Urinary bladder (tissue), 4 donors: ENCODE measurements at places on chromosomes 7 and 10. TPM values are rescaled to one million over a fixed set of nuclear protein-coding genes. Genes with fewer than 3 reads are reported as not detected.

GRCh38 chr7:104826135-104826534, 187.9 kb upstream of the KMT2E start:
- no peak for DNase-seq

SPDYE9 gene
- total RNA-seq, result not detected

GRCh38 chr10:132186488-132187429, at the start of gene DPYSL4:
Gene DPYSL4 (plus strand): TSS chr10:132186948. CDS start chr10:132187064, 116 bp downstream.
- no peak for DNase-seq

TAS2R3 gene
- total RNA-seq, result 7.5 TPM

IFIT3 gene
- 23.4 TPM for total RNA-seq

SVOPL gene
- total RNA-seq, result 2.5 TPM

GRCh38 chr10:124641282-124642087, 102.7 kb downstream of the FAM53B start:
- no peak for DNase-seq

KIAA1217 gene
- total RNA-seq, result 18.0 TPM

GRCh38 chr10:78393094-78393493, 359.4 kb downstream of the RPS24 start:
- no peak for DNase-seq

DNA sequence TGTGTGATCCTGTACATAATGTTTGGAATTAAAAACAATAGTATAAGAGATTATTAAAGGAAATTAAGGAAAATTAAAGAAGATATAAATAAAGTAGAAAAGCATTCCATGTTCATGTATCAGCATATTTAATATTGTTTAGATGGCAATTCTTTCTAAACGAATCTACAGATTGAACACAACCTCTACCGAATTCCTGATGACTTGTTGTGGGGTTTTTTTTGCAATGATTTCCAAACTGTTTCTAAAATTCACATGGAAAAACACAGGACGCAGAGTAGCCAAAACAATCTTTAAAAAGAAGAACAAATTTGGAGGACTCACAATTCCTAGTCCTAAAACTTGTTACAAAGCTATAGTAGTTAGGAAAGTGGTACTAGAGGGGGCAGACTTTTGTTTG, 573.4 kb upstream of the IGFBP3 start:
- DNase-seq, result no peak

AFAP1L2 gene
- total RNA-seq, result 32.6 TPM

GRCh38 chr10:121157998-121158397, 306.8 kb downstream of the WDR11 start:
- DNase-seq, result no peak

DNA sequence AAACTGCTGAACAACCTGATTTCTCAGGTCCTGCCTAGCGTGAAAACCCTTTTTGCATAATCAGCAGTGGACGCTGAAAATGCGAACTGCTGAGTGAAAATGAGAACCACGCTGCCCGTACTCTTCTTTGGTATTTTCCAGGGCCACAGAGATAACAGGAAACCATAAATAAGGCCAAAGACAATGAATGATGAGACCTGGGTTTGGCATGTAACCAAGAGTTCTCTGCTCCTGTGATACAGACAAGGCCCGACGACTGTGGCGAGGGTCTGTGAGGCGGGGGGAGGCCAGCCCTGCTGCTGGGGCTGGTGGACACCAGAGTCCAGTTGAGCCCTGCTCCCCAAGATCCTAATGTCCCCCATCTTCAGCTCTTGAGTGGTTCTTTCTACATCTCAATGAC, 236.0 kb downstream of the WDR11 start:
- DNase-seq, result no peak
